ENCODE measurements at places on chromosomes 1 and 21. TPM values are rescaled to one million over a fixed set of nuclear protein-coding genes. Genes with fewer than 3 reads are reported as not detected.

Gene WLS
- 15.0 TPM for total RNA-seq

Gene CD34
- total RNA-seq, result not detected

Gene SIPA1L2
- 7.4 TPM for total RNA-seq

Gene PLA2G5
- total RNA-seq, result not detected

Gene INPP5B
- total RNA-seq, result 4.3 TPM

Gene IFNGR2
- total RNA-seq, result 60.1 TPM

Gene HPDL
- 2.7 TPM for total RNA-seq

Measured in A549 treated with dexamethasone at 1 μM for 4 hours (cell line).